Stimulated activated CD8-positive, alpha-beta memory T cell treated with anti-CD3 and anti-CD28 coated beads, Interleukin-7, amount 100 ng/mL, for 1 hour (primary cell): ENCODE measurements at places on chromosomes 5 and 9.

- no peak for DNase-seq
These were observed 5.5 kb upstream of the RASEF start for GRCh38 chr9:83068414-83068813.

- DNase-seq, result no peak
These were observed 220.0 kb downstream of the GABBR2 start for GRCh38 chr9:98488571-98489312.

- no peak for DNase-seq
These were observed 133.0 kb downstream of the SMC2 start for GRCh38 chr9:104227108-104227507.

GRCh38 chr9:121889990-121890563 is 203.0 kb downstream of the TTLL11 start:
- no peak for DNase-seq

DNA sequence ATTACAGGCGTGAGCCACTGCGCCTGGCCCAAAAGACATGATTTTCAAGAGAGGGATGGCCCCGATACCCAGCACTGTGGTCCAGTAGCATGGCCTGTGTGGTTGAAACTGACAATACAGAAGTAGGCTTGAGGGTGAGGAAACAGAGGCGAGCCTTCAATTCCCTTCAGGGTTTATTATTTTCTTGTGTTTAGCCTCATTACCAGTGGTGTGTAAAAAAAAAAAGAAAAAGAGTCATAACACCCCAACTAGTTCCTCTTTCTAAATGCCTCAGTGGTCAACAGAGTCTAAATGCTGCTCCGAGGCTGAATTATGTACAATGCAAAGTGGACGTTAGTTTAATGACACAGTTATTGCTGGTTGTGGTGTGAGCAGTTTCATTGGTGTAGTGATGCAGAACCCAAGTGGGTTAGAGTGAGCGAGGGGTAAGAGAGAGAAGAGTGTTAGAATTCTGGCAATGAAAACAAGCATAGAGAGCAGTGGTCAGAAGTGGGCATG is 58.8 kb downstream of the SNX30 start:
- no peak for DNase-seq

DNA sequence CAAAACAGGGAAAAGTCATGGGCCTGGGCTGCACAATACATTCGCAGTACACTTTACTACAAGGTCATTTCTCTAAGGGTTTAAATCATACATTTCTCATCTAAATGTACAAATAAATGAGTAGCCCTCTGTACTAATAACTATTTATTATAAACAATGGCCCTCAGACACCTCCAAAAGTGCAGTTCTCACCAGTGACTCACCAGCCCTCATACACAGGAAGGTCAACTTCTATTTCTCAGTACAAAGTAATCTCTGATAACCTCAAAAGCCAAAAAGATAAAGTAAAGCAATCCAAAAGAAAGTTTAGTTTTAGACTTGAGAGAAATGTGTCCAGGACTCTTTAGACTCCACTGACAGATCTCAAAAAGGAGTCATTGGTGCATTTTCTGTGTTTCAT is 1258.1 kb upstream of the CDH6 start:
- DNase-seq, result no peak

- no peak for DNase-seq
These were observed 6.6 kb downstream of the COMMD10 start for GRCh38 chr5:116091416-116091815.

GRCh38 chr9:75602060-75602459 is 288.4 kb upstream of the PCSK5 start:
- DNase-seq, result no peak

- no peak for DNase-seq
These were observed 365.1 kb upstream of the PRR16 start for GRCh38 chr5:120098902-120099535.

DNA sequence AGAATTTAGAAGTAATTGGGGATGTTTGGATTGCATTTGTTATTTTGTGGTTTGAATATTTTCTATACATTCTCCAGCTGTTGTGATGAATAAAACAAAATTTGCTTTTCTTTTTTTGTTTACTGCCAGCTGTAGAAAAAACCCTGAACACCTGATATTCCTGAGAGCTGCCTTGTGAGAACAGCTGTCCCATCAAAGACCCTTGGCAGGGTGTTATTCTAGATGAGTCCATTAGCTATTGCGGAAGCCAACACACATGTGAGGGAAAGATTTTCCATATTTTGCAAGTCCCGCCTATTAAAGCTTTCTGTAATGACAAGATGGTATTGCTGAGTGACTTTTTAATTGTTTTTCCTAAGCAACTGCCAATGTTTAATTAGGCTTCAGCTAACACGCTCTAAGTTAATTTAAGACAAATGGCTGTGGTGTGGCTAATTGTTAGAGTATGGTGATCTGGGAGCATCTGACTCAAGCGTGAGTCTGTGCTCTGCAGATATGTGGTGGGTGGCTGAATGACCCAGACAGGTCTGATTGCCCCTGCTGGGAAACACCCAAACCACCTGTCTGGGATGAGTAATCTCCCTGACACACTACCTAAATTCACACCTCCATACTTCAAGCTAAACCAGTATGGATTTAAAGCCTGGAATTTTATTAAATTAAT is 86.5 kb upstream of the PRLR start:
- DNase-seq, result no peak

GRCh38 chr5:24642022-24642421 is 2.8 kb downstream of the CDH10 start:
- no peak for DNase-seq

DNA sequence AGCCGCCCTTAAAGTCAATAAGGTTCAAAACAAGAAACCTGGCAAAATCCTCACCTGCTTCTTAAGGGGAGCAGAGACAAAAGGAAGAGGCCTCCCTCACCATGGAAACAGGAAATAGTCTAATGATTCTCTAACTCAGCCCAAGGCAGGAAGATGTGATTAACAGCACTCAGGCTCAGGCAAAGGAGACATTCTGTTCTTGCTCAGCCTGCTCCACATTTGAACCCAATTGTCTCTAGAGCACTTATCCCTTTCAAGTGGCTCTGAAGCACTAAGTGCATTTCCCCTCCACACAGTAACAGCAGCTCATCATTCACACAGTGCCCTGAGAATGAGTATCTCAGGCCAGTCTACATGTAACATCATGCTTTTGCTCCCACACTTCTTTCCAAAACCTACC is 72.3 kb downstream of the NIPSNAP3B start:
- DNase-seq, result no peak

GRCh38 chr5:123885081-123885480 is 373.1 kb downstream of the CSNK1G3 start:
- no peak for DNase-seq

DNA sequence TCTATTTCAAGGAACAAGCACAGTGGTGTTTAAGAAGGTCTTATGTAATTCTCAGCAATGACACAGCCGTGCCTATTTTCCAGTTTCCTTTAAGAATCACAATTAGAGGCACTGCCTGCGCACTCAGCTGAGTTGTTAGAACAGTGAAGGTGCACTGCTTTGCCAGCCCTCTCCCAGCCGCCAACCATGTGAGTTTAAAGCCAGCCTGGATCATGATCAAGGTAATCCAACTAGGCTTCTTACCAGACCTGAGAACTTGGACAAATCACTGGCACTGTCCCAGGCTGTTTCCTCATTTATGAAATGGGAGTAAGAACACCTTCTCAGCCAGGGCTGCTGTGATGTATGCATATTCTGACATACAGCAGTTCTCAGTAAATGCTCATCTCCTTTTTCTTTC is 99.6 kb downstream of the ASTN2 start:
- no peak for DNase-seq

DNA sequence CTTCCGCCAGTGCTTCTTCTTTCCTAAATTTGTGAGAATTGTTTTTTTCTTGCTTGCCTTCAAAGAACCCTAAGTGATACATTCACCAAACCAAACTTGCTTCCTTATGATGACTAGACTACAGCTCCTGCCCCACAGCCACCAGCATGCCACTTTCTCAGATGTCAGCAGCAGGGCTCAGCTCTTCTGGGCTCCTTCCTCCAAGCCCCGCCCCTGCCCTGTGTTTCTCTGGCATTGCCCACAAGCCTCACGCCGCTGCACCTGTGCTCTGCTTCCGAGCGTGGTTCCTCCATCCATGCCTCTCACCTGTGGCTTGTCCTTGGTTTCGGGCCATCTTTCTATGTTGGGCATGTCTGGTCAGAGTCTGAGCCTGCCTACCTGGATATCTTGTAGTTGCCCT is 10.6 kb downstream of the UNC5A start:
- DNase-seq, result no peak

DNA sequence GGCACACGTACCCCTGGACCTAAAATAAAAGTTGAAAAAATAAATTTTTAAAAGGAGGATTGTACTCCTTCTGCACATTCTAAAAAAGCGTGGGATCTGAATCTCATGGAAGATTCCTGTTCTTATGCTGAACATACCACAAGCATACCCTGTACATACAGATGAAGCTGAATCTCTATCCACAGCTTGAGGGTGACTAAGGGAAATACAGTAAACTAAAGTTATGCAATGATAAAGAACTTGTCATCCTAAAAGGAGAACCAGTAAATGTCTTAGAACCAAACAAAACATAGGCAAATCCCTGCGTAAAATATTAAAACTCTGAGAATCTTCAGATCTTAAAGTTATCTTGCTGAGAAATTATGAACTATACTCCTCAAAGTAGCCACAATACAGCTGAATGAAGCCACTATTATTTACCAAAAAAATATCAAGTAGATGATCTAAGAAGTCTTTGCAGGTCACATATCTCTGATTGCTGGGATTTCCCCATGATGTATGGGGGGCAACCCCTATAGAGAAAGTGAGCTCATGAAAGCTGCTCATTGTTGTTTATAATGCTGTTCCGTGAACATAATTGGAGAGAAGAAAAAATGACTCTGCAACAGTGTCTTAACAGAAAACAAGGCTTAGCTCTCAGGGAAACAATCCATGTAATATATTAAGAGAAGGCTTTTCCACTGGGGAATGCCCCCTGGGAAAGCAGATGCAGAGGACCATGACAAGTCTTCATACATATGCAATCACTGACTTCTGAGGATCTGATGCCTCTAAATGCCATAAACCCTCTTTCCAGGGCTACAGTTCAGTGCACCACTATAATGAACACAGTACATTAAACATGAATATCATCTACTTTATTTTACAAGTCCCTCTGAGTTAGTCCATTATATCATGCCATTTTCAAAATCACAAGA is 210.1 kb downstream of the EPB41L4A start:
- DNase-seq, result no peak

GRCh38 chr5:130529111-130529510 is 624.8 kb downstream of the CHSY3 start:
- no peak for DNase-seq

- DNase-seq, result no peak
These were observed 26.6 kb downstream of the NEK6 start for GRCh38 chr9:124284237-124284831.

GRCh38 chr5:35325836-35326235 is 95.5 kb upstream of the PRLR start:
- DNase-seq, result no peak

DNA sequence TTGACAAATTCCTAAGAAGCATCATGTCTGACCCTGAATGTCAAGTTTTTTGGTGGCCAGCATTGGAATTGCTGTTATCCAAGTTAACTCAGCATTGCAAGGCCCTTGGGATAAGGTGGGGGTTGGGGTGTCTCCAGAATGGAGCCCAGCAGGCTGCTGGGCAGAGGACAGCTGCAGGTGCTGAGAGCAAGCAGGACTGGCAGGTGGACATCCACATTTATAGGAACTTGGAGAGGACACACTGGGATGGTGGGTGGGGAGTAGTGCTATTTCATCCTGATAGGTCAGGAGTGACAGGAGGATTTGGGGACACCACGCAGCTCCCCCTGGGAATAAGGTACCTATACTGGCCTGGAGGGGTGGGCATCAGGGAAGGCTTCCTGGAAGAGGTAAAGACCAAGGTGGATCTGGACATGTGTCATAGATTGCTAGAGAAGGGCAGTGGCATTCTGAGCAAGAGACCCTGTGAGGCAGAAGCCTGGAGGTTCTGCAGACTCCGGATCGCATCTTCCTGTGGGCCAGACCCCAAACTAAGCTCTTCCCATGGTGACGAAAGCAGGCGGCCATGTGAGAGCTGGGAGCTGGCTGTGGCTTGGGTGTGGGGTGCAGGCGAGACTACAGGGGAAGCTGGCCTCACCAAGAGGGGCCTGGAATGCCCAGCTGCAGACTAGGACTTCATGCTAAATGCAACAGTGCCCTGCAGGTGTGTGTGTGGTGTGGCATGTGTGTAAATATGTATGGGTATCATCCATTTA is 148.1 kb downstream of the RGS3 start:
- DNase-seq, result no peak

DNA sequence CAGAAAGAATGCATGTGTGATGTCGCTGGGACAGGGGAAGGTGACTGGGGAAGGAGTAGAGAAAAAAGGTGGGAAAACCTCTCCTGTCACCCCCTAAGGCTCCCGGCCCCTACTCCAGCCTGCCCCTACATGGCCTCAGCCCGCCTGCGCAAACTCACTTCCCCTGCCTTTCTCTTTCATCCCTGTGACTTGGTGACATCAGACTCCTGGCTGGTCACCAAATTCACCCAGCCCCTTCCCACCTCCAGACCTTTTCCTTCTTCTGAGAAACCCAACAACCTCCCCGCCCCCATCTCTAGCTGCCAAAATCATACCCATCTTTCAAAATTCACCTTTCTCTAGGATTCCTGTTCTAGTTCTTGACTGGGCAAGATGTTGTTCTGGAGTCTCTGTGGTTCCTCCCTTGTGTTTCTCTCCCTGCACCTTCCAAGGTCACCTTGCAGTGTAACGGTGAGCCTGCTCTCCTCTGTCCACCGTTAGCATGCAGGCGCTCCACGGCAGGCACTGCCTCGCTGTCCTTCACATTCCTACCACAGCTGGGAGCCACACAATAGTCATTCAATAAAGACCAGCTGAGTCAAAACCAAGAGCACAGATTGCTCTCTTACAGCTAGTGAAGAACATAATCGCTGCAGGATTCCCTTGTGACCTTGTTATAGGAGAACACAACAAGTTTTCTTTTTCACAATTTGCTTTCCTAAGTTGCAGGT is 134.5 kb downstream of the FANCC start:
- no peak for DNase-seq

- no peak for DNase-seq
These were observed 381.8 kb downstream of the MLLT3 start for GRCh38 chr9:20240498-20240897.

DNA sequence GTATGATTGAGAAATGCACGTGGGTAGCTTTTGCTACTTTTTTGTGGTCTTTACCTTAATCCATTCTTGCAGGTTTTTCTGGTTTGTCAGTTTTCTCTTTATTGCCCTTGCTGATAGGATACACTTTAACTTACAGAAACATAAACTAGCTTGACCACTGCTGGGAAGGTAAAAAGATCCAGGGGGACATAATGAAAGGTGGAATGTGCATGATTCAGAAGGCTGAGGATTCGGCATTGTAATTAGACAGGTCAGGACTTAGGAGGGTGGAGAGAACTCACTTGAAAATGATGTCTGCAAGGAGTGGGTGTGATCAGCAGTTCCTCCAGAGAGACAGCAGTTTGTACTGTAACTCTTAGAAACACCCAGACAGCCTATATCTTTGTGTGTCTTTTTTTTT is 19.8 kb upstream of the TXNDC8 start:
- no peak for DNase-seq

- DNase-seq, result no peak
These were observed 118.0 kb downstream of the PRKACG start for GRCh38 chr9:68895741-68896478.

- DNase-seq, result no peak
These were observed 196.2 kb downstream of the DTWD2 start for GRCh38 chr5:118791926-118792734.

GRCh38 chr5:56710826-56711590 is 104.3 kb upstream of the MAP3K1 start:
- DNase-seq, result no peak

GRCh38 chr5:107615299-107615817 is 55.4 kb downstream of the EFNA5 start:
- DNase-seq, result no peak

- no peak for DNase-seq
These were observed 15.4 kb upstream of the IARS1 start for GRCh38 chr9:92308893-92309292.
